ENCODE measurements at places on chromosomes 12 and 14.

GRCh38 chr12:40620564-40621019 is 71.6 kb upstream of the CNTN1 start:
- no peak for DNase-seq

- DNase-seq: no peak
These were observed 11.1 kb upstream of the TMTC1 start for GRCh38 chr12:29794862-29795261.

DNA sequence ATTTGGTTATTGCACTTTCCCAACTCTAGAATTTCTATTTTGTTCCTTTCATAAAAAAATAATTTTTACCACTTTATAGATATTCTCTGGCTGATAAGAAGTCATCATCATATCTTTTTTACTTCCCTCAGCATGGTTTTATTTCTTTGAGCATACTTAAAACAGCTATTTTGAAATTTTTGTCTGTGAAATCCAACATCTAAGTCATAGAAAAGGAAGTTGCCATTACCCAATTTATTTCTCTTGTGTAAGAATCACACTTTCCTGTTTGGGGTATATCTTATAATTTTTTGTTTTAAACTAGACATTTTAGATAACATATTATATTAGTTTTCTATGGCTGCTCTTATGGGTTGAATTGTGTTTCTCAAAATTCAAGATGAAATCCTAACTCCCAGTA is 400.2 kb upstream of the OR4E1 start:
- DNase-seq: no peak

DNA sequence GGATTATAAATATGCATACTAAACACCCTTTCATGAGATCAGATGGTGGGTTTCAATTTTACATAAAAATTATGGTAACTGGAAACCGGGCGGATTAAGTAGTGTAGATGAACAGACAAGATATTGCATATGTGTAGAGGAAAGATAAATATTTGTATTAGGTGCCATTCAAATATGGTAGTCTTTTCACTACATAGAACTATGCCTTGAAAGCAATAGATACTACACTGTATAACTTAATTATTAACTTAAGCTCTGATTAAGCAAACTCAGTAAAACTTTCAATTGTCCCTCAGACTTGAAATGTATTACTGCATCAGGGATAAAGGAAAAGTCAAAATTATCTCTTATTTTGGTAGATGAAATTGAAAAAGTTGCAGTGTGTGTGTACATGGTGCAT is 1.9 kb downstream of the PTPN21 start:
- no peak for DNase-seq

DNA sequence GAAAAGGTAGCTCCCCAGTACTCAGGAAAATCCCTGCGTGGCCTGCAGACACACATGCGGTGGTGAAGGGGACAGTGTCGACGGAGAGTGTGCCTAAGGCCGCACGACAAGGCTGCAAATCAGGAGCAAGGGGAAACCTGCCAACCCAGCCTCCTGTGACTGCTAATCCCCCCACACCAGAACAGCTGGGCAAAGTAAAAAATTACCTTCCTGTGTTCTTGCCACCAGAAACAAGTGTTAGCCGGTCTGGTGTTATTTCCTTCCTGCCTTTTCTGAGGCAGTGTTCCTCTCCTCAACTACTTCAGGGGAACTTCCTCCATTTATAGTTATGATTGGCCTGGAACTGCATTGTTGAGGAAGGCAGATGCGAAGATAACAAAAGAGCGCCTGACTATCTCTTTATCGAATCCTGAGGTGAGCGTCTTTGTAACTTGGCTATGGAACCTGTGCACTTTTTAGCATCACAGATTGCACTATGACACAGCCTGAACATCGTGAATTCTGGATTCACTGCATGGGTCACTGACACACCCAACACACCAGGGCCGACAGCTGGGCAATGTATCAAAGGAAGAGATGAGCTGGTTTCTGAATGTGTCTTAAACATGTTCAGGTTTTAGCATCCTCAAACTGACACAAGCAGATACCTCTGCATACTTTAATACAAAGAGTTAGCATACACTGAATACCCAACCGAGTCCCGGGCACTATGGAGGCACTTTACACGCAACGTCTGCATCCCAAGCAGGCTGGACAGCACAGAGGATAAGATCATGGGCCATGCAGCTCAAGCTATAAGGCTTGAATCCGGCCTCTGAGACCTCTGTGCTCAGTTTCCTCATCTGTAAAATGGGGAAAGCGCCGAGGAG is 28.9 kb downstream of the SLC15A4 start:
- DNase-seq: no peak

GRCh38 chr12:32273063-32273522 is 126.3 kb upstream of the FGD4 start:
- no peak for DNase-seq

- DNase-seq: peak; percentile 12
These were observed 704 bp downstream of the ATP2B1 start for GRCh38 chr12:89707703-89708564.

GRCh38 chr14:76112889-76113624 is 38.7 kb upstream of the GPATCH2L start:
- DNase-seq: no peak

DNA sequence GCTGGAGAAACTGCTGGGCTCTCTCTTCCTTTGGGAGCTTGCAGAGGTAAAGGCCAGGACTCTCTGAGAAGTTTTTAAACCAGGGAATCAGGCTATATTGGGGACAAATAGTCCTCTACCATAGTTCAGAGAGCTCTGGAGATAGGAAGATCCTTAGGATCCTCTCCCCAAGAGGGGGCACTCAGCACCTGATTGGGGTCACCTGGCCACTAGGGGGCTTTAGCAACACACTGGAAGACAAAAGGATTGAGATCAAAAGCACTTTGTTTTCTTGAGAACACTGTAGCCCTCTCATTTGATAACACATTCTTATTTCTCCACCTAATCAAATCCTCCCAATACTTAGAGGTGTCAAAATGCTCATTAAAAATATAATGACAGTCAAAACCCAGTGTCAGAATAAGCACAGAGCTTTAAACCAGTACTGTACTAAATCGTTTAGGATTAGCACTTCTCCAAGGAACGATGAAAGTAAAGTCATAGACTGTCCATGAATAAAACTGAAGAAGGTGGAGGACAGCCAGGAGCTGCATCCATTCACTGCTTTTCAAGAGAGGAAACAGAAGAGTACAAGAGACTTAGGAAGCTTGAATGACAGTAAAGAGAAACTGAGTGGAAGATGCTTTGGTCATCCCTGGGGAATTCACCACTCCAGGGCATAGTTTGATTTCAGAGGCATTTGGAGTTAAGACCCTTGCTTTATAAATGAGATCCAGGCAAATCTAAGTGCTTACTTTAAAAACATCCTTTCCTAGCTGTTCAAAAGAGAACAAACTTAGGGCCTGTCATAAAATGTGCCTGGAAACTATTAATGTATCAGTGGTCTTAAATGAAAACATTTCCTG is 26.5 kb downstream of the BMP4 start:
- DNase-seq: no peak

- no peak for DNase-seq
These were observed 67.6 kb downstream of the AACS start for GRCh38 chr12:125132698-125133400.

DNA sequence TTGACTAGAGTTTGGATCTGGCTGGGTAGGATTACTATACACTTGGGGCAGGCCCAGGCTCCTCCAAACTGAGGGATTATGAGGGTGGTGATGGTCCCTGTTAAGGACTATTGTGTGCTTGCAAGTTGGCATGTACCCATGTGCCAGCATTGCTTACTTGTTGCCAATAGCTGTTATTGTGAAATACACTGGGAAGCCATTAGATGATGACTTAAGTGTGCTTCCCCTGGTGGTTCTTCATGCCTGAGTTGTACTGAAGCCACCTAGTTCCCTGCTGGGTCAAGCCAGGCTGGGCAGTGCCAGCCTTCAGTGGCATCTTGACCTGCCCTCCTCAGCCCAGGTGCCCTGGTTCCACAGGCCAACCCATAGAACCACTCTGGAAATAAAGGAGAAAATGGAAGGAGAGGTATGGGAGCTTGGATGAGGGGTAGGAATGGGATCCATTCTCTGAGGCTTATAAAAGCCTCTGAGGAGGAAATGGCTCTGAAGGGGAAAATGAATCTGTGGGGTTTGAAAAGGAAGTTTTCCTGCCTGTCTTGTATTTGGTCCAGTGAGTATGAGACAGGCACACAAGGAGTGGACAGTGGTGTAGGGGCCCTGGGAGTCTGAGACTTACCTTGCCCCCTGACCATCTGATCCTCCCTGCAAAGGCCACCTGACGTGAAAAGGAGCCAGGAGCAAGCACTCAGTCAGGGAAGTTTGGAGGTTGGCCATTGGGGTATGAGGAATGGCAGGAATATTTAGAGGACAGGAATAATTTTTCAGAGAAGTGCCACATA is 724 bp downstream of the LTB4R start:
- no peak for DNase-seq

DNA sequence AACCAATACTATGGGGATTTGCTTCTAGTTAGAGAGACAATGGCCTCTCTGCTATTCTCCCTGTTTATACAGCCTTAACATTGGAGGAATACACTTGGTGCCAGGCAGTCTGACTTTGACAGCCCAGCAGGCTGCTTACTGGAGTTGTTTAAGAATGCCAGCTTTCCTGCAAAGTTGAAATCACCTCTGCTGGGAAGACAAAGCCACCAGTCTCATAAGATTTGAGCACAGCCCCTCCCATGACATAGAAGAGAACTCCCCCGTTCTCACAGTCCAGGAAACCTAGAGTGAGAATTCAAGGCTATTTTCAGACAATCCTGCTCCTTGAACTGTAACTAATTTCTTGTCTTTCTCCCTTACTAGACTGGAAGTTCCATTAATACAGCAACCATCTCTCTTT is 21.1 kb upstream of the CATSPERB start:
- no peak for DNase-seq

DNA sequence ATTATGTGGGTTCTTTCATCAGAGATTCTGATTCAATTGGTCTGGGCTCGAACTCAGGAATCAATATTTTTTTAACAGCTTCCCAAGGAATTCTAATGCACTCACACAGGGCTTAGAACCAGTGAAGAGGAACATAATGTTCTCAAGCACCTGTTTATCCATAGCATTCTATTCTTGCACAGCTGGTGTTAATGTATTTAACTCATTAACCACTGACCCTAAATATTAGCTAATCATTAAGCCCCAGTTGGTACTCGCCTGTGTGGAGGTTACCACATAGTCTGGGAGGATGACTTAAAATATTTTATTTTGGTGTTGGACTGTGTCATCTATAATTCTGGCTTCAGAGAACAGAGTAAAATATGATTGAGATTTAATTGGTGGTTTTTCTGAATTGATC is 45.3 kb downstream of the LRP6 start:
- no peak for DNase-seq

All from effector memory CD4-positive, alpha-beta T cell (primary cell).